ENCODE measurements at places on chromosomes 6 and 20.

DNA sequence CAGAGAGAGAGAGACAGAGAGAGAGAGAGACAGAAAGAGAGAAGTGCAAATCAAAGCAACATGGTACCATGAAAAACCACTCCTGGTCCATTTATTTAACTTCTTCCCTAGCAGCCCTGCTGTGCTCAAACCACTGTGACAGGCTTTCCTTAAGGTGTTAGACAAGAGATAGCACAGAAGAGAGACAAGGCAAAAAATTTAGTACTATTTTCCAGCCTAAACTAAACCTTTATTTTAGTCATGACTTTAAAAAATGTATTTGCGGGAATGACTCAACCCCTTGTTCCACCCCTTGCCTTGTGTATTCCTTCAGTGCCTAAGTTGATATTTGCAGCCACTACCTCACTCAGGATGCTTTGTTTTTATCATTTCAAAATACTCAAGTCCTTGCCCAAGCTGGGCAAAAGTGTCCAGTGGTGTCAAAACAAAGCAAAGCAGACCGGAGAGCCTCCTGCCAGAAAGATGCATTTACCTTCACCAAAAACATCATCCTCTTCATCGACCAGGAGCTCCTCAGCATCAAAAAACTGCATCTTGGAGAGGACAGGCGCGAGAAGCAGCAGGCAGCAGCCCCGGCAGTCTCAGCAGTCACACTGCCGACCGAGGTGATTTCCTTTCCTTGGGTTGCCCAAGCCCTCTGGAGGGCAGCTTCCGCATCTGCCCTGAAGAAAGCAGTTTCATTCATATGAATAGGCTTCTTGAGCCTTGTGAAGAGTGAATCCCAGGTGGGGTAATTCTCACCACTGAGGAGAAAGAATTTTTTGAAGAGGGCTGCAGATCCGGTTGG is at the start of gene RIPOR2:
Gene RIPOR2 (minus strand): TSS at position 595 of the 787 bp plus-strand sequence. CDS start 62 bp downstream, at position 533.
- peak; percentile 14 for DNase-seq

DNA sequence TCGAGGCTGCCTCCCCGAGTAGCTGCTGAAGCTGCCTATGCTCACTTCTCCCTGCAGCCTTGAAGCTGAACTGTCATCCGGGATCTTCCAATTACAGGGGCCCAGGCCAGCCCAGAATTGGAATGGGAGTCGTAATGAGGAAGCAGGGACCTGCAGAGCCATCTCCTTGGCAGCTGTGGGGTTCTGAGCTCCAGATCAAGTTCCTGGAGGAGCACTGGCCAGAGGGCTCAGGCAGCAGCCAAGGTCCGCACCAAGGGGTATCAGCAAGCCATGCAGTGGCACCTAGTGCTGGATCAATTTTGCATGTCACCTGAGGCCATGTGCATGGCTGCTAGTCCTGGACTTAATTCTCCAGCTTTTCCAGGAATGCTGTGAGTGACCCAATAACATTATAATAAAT is 163.2 kb upstream of the TSHZ2 start:
- DNase-seq, result no peak

- no peak for DNase-seq
These were observed 61.5 kb upstream of the RIPOR2 start for GRCh38 chr6:24997231-24997630.

DNA sequence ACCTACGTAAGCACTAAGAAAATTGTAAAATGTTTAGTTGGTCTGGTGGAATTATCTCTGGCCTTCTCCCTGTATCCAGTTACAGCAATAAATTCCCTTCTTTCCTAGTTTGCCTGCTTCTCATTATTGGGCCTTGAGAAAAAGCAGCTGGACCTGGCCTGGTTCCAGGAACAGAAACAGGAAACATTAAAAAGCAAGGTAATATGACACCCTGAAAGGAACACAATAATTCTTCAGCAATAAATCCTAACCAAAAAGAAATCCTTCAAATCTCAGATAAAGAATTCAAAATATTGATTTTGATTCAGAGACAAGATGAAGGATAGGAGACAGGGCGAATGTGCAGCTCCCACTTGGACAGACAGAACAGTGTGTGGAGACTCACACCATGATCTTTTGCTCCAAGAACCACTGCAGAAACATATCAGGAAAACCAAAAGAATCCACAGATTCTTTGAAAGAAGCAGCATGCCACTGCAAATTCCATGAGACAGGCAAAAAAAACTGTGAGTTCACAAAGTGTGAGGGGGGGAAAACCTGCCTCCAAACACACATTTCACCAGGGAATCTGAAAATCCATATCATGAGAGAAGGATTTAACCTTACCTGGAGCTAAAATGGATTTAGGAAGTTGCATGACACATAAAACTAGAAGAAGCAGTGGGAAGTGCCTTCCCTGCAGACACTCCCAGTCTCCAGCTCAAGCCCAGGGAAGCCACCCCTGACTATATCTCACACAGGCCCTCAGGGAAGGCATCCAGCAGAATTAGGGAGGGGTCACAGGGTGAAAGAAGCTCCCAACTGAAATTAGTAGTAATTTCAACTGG is 28.9 kb downstream of the TREM1 start:
- DNase-seq, result peak; percentile 26

GRCh38 chr6:79421707-79422484 is 115.3 kb downstream of the LCA5 start:
- DNase-seq, result peak; percentile 90

DNA sequence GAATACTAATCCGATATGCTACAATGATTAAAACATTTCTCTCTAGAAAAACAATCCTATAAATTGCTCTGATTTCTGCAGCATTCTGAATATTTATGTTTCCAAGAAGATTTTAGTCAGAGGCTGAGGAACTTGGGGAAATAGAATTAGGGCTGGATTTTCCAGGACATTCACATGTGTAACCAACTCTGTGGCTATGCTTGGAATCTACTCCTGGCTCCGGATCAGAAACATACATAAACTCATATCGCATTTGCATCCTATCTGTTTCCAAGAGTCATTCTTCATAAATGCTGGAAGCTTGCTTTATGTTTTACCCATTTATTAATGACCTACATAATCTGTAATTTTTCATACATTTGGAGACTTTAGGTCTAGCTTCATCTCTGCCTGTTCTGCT is 459.9 kb upstream of the MARCKS start:
- DNase-seq, result peak; percentile 29

GRCh38 chr6:160926281-160927276 is 65.0 kb upstream of the MAP3K4 start:
- DNase-seq, result no peak

DNA sequence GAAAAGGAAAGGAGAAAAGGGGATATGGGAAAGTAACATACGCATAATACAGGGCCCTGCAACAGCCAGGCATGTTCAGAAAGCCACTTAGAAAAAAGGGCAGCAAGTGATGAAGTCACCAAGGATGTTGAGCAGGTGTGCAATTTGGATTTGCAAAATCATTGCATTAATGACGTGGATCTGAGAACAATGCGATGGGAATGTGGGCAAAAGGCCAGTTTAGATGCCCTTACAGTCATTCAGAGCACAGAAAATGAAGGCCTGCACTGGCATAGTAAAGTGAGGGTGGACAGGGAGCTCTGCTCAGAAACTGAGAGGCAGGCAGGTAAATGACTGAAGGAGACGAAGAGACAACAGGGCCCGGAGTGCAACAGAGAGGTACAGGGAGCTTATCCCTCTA is 123.7 kb upstream of the NHSL1 start:
- DNase-seq, result peak; percentile 8

DNA sequence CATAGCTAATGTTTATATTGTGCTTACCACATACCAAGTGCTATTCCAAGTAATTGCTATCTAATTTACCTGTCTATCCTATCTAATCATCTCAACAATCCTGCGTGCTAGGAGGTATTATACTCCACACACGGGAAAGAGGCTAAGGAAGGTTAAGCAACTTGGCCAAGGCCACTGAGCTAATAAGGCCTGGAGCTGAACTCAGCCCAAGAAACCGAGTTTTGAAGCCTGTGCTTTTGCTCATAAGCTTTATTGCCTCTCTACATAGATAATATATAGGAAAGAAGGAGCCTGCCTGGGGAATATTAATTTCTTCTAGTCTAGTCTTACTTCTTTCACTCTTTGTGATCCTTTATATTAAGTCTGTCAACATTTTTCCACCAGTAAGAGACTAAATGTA is 67.8 kb upstream of the ADGRF4 start:
- no peak for DNase-seq

DNA sequence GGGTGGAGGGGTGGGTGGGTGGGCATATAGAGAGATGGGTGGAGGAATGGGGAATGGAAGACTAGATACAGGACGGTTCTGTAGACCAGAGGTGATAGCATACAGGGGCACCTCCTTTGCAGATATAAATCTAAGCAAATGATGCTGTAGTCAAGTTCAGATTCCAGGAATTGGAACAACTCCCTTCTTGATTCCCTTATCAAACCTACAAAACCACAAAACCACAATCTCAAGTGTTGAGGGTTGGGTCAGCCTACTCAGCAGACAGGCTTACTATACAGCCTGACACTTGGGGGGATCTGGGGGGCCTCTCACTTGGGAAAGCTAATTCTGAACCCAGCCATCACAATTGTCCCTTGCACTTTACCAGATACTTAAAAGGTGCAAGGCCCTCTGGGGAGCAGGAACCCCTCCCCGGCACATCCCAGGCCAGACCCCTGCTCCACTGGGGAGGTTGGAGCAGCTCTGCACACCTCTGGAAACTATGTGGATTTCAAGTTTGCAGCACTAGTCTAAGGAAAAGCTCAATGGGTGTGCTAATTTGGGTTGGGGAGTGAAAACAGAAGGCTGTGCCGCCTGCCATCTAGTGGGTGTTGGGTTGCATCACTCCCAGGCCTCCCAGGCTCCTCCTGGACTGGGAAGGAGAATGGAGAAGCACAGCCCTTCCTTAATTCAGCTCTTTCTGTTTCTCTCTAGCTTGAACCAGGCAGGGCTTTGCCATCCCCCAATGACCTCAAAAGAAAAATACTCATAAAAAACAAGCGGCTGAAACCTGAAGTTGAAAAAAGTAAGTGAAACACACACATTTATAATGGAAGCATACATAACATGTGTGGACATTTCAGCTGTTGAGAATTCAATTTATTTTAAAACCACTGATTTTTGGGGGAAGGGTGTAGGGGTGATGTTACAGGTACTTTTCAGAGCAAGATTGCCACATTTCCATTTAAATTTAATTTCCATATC is 121.2 kb upstream of the LAMP5 start:
- DNase-seq, result peak; percentile 85

- DNase-seq, result no peak
These were observed 220.3 kb downstream of the PREX1 start for GRCh38 chr20:48607544-48607865.

DNA sequence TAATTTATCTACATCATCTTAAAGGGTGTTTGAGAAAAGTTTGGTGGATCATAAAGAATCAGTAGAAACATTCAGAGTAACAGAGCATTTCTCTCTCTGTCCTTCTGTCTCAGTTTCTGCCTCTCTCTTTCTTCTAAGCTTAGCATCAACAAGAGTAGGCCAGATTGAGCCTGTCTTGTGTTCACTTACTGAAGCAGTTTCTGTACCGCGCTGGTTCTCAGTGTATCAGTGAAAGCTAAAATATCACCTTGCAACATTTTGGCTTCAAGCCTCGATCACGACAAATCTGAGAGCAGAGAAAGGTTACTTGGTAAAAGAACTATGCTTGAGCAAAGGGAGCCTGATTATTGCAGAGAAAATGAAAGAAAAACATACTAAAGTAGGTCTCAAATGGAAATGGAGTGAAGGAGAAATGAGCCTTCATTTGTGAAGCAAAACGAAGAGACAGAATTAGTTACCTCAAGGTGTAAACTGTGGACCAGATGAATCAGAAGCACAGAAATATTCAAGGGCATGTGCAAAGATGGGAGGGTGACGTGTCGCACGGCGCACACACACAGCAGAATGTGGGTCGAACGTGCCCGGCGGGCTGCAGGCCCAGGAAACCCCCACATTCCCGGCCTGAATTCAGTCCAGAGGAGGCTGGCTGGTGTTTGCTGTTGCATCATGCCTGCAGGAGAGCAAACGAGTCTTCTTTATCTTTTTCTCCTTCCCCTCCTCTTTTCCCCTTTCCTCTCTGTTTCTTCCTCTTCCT is 509.3 kb downstream of the QKI start:
- no peak for DNase-seq

DNA sequence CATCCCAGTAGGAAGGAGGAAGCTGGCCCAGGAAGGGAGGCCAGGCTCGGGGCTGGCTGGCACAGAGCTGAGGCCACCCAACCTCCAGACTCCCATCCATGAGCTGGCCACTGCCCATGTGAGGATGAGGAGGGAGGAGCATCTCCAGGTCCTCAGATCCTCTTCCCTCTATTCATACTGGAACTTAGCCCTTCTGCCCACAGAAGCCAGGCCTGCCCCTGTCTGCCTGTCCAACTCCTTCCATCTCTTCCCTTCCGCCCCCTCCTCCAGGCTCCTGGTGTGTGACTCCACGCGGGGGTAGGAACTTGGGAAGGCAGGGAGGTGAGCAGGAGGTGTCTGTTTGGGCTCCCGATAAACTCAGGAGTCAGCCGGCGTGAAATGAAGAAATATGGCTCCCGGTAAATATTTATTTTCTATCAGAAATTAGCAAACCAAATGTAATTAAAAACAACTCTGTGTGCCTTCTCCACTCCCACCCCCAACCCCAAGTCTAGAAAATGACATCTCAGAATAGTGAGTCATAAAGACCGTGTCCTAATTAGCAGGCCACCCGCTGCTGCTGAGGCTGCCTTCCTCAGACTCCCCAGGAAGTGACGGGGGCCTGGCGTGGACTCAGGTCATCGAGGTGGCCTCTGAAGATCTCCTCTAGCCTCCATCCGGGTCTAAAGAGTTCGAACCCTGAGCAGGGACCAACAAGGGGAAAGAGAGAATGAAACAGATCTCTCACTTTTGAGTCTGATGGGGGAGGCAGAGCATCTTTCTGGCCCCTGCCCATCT is 81.9 kb downstream of the MDGA1 start:
- peak; percentile 80 for DNase-seq

GRCh38 chr6:11770546-11771466 is 7.8 kb downstream of the ADTRP start:
- peak; percentile 84 for DNase-seq

GRCh38 chr20:15187612-15188011 is 850.2 kb upstream of the FLRT3 start:
- DNase-seq, result no peak

- no peak for DNase-seq
These were observed 720.5 kb downstream of the MAFB start for GRCh38 chr20:39968495-39968894.

DNA sequence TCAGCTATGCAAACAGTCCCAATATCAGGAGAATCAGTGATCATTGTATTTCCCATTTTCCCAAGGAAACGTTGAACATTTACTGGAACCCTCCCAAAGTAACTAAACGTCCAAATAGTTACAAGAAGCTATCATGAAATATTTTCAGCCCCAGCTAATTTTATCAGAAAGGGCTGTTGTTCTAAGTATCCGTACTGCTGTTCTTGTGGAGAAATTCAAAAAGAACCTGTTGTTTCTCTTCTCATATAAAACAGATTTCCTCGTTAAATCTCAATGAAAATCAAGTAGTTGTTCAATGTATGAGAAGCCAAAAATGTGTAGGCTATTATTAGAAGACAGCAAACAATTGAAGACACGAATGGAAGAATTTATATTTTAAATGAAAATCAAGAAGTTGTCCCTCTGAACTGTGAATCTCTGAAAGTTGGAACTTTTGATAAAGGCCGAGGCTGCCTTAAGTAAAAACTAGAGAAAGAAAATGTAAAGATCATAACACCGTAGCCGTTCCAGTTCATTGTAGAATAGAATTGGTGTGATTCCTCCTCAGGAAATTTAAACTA is 107.7 kb downstream of the HFE start:
- DNase-seq, result peak; percentile 23

GRCh38 chr6:153735761-153736160 is 303.3 kb upstream of the OPRM1 start:
- DNase-seq, result no peak

All from astrocyte of the hippocampus (primary cell).